ENCODE measurements at places on chromosomes 3 and 15.

DNA sequence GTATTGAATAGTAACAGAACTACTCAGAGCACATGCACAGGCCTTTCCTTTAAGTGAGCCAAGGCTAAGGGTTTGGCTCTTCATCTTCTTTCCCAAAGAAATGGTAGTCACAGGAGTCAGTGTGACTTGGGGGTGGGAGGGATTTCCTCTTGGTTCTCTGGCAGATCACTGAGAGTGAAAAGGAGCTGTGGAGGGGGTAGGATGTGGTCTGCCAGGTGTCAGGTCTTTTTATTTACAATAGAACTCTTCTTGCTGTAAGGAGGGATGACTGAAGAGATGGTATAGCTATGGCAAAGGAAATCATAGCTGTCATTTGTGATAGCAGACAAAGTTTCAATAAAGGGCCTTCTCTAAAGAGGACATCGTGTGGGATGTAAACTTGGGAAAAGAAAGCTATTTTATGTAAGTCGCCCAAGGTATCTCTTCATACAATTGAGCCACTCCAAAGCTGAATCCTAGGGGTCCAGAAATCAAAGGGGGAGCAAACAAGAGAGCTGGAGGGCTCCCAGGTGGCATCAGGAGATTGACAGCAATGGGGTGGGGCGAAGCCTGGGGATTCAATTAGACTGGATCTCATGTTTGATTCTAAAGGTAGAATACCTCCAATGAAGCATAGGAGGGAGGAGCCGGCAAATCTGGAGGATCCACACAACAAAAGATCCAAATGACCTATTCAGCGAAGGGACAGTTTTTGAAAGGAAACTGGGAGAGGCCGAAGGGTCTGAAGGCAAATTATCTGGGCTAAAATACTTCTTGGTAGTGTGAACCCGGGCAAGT is 20.0 kb upstream of the CHD2 start:
- no peak for DNase-seq
- peaks cover 29% of the 10 kb centered on the region for H3K4me1 ChIP-seq
- H3K27ac ChIP-seq = peak overlapping the region; percentile 45
- no peaks in the 10 kb centered on the region for H3K27me3 ChIP-seq
- H3K36me3 ChIP-seq = peaks cover 7% of the 10 kb centered on the region

DNA sequence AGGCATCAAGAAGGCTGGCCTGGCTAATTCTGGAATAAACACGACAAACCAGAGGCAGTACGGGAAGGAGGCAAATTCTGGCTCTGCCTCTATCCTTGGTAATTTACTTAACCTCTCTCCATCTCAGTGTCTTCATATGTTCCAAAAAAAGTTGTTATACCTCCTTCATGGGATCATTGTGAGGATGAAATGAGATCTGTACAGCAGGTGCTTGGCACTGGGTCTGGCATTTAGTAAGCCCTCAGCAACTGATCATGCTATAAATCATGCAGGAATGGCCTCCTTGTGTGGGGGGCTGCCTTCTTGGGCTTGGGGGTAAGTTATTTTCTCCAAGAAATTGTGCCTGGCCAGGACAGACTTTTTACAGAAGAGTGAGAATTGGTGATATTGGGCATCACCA is 38.3 kb upstream of the TRA2B start:
- H3K4me3 ChIP-seq = no peak overlapping the region
- no peak overlapping the region for H3K27ac ChIP-seq
- no peaks in the 10 kb centered on the region for H3K27me3 ChIP-seq
- no peaks in the 10 kb centered on the region for H3K4me1 ChIP-seq
- H3K36me3 ChIP-seq = no peaks in the 10 kb centered on the region

GRCh38 chr3:117556646-117557407 is 847.2 kb downstream of the TUSC7 start:
- no peak overlapping the region for H3K4me3 ChIP-seq
- no peaks in the 10 kb centered on the region for H3K27me3 ChIP-seq
- H3K36me3 ChIP-seq = no peaks in the 10 kb centered on the region
- no peak overlapping the region for H3K27ac ChIP-seq

GRCh38 chr3:114411190-114411668 is 117.4 kb downstream of the TIGIT start:
- no peak overlapping the region for H3K4me3 ChIP-seq
- H3K36me3 ChIP-seq = no peaks in the 10 kb centered on the region
- H3K27ac ChIP-seq = no peak overlapping the region
- H3K4me1 ChIP-seq = no peaks in the 10 kb centered on the region
- no peak for DNase-seq

DNA sequence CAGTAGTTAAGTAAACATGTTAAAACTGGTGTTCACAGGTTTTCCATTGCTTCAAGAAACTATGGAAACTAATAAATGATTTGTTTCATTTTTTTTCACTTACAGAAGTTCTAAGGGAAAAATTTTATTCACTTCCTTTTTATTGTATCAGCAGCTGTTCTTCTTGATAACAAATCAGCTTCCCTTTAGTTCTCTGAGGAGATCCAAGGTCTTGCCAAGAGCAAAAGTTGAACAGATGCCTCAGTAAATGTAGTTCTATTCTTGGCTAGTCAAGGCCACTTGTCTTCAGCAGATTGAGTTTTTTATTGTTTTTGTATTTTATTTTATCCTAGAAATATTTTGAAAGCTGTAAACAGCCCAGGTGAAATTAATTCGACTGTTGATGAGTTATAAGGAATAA is 41.8 kb downstream of the KCNH8 start:
- no peak overlapping the region for H3K27ac ChIP-seq
- H3K4me1 ChIP-seq = no peaks in the 10 kb centered on the region
- H3K36me3 ChIP-seq = no peaks in the 10 kb centered on the region
- H3K4me3 ChIP-seq = no peak overlapping the region
- H3K27me3 ChIP-seq = no peaks in the 10 kb centered on the region
- no peak for DNase-seq

DNA sequence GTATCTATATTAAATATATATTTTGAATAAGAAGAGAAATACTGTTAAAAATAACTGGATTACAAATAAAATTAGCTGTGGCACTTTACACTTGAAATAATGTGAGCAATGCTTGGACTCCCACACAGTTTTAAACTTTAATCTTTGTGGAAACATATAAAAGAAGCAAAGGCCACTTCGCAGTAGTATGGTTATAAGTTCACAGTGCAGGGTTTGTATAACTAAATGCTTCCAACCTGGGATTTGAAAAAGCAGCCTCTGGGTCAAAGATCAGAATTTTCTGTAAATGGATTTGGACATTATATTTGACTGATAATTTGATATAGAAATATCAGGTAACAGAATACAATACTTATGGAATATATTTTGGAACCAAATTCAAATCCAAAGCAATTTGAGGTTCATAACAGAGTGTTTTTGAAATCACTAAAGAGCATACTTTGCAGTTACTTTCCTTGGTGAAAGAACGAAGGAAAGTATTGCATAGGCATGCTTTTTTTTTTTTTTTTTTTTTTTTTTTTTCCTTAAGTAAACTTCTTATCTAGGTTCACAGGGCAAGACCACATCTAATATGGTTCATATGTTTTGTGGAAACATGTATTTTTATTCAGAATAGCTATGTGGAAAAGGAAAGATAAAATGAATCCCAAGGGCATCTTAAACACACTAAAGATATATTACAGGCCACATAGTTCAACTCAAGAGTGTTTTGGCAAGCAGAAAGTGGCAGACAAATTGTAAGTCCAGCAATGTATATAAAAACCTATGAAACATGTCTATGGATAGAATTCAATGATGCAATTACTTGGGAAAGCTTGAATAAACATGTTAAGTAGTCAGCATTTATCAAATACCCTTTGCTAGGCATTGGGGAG is 47.1 kb upstream of the SGO1 start:
- H3K4me1 ChIP-seq = no peaks in the 10 kb centered on the region
- H3K27me3 ChIP-seq = no peaks in the 10 kb centered on the region
- H3K36me3 ChIP-seq = no peaks in the 10 kb centered on the region
- H3K27ac ChIP-seq = no peak overlapping the region
- no peak overlapping the region for H3K4me3 ChIP-seq

DNA sequence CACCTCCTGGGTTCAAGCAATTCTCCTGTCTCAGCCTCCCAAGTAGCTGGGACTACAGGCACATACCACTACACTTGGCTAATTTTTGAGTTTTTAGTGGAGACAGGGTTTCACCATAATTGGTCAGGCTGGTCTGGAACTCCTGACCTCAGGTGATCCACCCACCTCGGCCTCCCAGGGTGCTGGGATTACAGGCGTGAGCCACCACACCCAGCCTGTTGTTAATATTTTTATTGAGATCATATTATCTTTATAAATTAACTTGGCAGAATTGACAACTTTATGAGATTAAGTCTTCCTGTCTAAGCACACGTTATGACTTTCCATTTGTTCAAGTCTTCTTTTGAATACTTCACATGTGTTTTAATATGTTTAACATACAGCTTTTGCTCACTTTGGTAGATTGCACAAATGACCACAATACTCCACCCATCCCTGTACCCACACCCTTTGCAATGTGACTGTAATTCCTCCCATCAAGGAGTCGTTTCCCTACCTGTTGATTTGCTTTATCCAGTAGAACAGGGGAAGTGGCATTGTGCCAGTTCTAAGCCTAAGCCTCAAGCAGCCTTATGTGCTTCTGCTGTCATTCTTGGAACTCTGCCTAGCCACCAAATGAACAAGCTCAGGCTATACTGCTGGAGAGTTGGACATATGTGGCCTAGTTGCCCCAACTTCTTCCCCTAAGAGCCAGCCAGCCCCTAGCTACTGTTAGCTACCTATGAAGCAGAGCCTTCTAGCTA is 8.2 kb downstream of the XYLB start:
- no peaks in the 10 kb centered on the region for H3K27me3 ChIP-seq
- no peaks in the 10 kb centered on the region for H3K4me1 ChIP-seq
- H3K4me3 ChIP-seq = no peak overlapping the region
- no peak overlapping the region for H3K27ac ChIP-seq
- no peak for DNase-seq

- H3K4me3 ChIP-seq = no peak overlapping the region
- H3K27ac ChIP-seq = no peak overlapping the region
- no peaks in the 10 kb centered on the region for H3K36me3 ChIP-seq
- H3K27me3 ChIP-seq = no peaks in the 10 kb centered on the region
- DNase-seq = no peak
These were observed 397.2 kb downstream of the GAP43 start for GRCh38 chr3:116020495-116020894.

GRCh38 chr3:18195836-18196235 is 229.3 kb downstream of the SATB1 start:
- H3K27ac ChIP-seq = no peak overlapping the region
- H3K4me3 ChIP-seq = no peak overlapping the region
- H3K36me3 ChIP-seq = no peaks in the 10 kb centered on the region
- H3K4me1 ChIP-seq = no peaks in the 10 kb centered on the region

- no peak overlapping the region for H3K4me3 ChIP-seq
- DNase-seq = no peak
- no peaks in the 10 kb centered on the region for H3K36me3 ChIP-seq
These were observed 844.0 kb downstream of the DIPK2A start for GRCh38 chr3:144815655-144816054.

- H3K4me3 ChIP-seq = no peak overlapping the region
- no peak for DNase-seq
- no peak overlapping the region for H3K27ac ChIP-seq
- no peaks in the 10 kb centered on the region for H3K27me3 ChIP-seq
- no peaks in the 10 kb centered on the region for H3K36me3 ChIP-seq
- no peaks in the 10 kb centered on the region for H3K4me1 ChIP-seq
These were observed 18.4 kb downstream of the MEIS2 start for GRCh38 chr15:37081983-37082382.

- H3K4me3 ChIP-seq = no peak overlapping the region
- peaks cover 47% of the 10 kb centered on the region for H3K36me3 ChIP-seq
- no peaks in the 10 kb centered on the region for H3K4me1 ChIP-seq
- H3K27ac ChIP-seq = no peak overlapping the region
- H3K27me3 ChIP-seq = no peaks in the 10 kb centered on the region
These were observed 16.3 kb downstream of the CRTAP start for GRCh38 chr3:33130144-33130543.

DNA sequence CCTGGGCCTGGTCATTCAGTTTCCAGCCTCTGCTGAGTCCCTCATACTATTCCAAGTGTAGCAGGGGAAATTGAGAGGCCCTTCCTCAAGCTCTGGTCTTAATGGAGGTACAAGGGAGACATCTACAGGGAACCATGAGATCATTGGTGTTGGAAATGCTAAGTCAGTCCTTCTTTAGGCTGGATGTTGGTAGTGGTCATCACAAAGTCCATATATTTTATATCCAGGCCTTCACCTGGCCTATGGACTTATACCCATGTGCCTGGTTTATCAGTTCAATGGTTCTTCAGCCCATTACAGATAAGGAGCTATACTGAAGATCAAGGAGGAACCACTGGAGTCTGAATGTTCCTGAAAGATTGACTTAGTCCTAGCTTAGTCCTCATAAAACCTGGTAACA is 135.0 kb downstream of the STAG1 start:
- peaks cover 18% of the 10 kb centered on the region for H3K36me3 ChIP-seq
- H3K4me1 ChIP-seq = no peaks in the 10 kb centered on the region
- no peak overlapping the region for H3K27ac ChIP-seq
- no peak overlapping the region for H3K4me3 ChIP-seq
- no peak for DNase-seq

GRCh38 chr15:58594898-58595297 is 154.6 kb downstream of the ADAM10 start:
- H3K36me3 ChIP-seq = peaks cover 16% of the 10 kb centered on the region
- H3K4me1 ChIP-seq = no peaks in the 10 kb centered on the region

DNA sequence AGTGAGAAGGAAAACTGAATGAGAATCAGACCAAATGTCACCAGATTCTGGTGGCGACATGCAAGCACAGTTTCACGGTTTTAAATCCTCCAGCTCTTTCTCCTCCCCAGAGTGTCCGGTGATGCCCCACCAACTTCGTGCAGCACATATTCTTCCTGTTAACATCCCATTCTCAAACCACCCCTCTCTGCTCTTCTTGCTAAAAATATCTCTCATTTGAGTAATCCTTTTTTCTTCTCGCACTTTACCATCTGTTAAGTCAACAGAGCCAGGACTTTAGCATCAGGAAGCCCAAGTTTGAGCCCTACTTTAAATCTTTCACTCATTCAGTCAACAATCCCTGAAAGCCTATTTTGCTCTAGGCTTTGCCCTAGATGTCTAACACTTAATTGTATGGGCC is 68.2 kb upstream of the VGLL4 start:
- no peaks in the 10 kb centered on the region for H3K4me1 ChIP-seq
- H3K27ac ChIP-seq = no peak overlapping the region
- H3K27me3 ChIP-seq = no peaks in the 10 kb centered on the region

DNA sequence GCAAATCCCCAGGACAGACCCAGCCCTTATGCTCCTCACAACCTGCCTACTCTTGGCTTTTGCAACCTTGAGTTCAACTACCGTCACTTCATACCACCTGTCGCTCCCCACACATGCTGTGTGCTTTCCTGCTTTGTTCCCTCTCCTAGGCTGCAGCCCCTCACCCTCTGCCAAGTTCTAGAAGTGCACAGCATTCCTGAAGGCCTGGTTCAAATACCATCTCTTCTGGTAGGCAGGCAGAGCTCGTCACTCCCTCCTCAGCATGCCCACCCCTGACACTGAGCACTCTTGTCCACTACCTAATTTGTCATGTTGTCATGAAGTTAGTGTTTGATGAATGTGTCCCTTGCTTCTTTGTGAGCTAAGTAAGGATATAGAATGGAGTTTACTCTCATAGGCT is 129.6 kb downstream of the SEMA6D start:
- no peaks in the 10 kb centered on the region for H3K4me1 ChIP-seq
- H3K36me3 ChIP-seq = no peaks in the 10 kb centered on the region
- DNase-seq = no peak
- no peaks in the 10 kb centered on the region for H3K27me3 ChIP-seq

- no peak for DNase-seq
- no peak overlapping the region for H3K4me3 ChIP-seq
- no peak overlapping the region for H3K27ac ChIP-seq
- H3K27me3 ChIP-seq = no peaks in the 10 kb centered on the region
These were observed 213.7 kb upstream of the ADAMTS9 start for GRCh38 chr3:64901522-64901885.

All from CD4-positive, CD25-positive, alpha-beta regulatory T cell (primary cell).